Hematopoietic multipotent progenitor cell treated with erythropoietin and hydrocortisone succinate and interleukin-3 and kit ligand, for 4 days (in vitro differentiated cells): ENCODE measurements at places on chromosomes 13 and 19.

- peak; percentile 54 for DNase-seq
These were observed 2.3 kb downstream of the ERF start for GRCh38 chr19:42252365-42253244.

GRCh38 chr13:35857769-35858168 is 273.4 kb downstream of the DCLK1 start:
- DNase-seq: no peak

DNA sequence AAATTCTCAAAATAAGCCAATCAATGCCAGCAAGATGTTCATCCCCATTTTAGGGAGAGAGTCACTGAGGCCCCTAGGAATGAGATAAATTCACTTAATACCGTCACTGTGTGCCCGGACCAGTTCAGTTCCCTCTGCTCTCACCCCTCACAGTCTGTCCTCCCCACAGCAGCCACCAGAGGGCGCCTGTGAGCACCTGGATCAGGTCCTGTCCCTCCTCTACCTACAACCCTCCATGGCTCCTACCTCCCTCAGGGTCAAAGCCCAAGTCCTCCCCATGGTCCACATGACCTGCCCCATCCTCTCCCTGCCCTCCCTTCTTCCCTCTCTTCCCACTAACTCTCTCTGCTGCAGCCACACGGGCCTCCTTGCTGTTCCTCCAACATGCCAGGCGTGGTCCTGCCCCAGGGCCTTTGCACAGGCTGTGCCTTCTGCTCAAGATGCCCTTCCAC is 42.0 kb upstream of the NFIC start:
- peak; percentile 75 for DNase-seq

DNA sequence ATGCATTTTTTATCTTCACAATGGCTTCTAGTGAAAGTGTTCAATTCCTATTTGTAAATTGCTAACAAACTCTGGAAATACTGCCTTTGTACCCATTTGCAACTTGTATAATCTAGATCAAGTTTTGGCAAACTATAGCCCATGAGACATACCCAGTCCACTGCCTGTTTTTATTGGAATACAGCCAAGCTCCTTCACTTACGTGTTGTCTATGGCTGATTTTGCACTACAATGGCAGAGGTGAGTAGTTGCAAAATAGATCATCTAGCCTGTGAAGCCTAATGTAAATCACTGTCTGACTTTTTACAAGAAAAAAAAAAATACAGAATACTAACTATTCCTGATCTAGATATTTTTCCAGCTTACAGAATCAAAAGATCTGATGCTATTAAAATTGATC is 37.1 kb downstream of the DZIP1 start:
- DNase-seq: no peak

GRCh38 chr19:41226874-41227390 is 7.9 kb downstream of the AXL start:
- DNase-seq: no peak

DNA sequence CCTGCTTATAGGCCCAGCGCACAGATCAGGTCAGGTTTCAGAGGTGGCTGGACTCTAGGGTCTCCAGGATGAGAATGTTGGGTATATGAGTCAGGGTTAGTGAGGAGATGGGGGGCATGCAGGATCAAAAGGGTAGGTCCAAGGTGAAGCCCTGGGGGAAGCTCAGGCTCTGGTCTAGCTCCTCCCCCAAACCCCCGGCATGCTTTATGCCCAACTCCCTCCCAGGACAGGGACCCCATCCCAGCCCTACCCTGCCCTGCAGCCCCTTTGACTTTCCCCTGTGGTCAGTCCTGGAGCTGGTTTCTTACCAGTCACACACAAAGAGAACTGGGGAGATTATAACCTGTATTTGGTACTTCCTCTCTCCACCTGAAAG is 9.8 kb upstream of the CEACAM18 start:
- no peak for DNase-seq

DNA sequence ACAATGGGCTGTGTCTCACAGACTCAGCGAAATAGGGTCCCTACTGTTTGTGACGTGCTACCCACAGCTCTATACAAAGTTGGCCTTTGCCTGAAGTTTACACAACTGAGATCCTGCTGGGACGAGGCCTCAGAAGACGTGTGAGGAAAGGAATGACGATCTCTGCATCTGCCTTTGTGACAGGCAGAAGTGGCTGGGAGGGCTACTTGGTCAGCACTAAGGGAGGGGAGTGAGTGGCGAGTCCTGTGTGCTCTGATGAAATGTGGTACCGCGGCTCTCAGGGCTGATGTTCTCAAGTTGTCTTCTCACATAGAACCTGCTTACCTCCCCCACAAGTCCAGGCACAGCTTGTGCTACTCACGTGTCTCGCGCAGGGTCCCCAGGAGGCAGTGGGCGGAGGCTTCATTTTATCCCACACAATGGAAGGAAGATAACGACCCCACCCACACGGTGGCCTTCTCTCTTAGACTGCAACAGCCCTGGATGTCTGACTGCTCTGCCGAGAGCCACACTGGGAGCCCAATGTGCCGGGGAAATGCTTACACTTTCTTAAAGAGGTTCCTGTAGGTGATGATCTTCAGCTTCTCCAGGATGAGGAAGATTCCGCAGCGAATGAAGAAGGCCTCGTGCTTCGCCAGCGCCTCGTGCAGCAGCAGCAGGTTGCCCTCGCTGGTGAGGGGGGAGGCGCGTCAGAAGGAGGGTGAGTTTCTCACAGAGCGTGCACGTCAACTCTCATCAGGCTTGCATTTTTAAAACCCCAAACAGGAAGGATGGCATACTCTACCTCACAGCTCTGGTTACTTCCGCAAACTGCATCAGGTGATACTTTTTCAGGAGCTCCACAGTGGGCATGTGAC is 21.2 kb downstream of the PROZ start:
- DNase-seq: peak; percentile 63

DNA sequence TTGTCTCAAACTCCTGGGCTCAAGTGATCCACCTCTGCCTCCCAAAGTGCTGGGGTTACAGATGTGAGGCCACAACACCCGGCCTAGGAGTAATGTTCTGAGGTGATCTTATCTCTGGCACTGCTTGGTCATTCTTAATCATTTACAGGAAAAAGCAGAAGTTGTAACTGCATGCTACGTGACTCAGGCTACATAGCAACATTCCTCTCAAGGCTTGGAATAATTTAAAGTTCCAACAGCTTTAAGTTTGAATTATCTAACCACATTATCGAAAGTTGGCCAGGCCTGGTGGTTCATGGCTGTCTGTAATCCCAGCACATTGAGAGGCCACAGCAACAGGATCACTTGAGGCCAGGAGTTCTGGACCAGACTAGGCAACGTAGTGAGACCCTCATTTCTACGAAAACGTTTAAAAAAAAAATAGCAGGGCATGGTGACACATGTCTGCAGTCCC is 3.9 kb upstream of the B9D2 start:
- peak; percentile 91 for DNase-seq

DNA sequence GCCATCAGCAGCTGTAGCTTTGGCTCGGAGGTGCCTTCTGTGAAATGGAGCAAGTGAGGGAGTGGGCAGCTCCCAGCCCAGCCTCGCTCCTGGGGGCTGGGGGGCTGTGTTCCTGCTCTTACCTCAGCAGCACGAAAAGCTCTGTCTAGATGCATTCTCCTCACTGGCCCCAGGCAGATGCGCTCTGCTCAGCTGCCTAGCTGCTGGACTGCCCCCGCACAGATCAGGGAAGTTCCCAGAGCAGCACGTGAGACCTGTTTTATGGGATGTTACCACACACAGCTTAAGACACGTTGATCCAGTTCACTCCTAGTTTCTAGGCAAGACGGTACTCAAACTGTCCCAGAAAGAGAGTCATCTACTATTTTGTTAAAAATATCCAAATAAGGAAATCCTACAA is 13.6 kb downstream of the LCP1 start:
- peak; percentile 56 for DNase-seq

GRCh38 chr19:48868114-48868886 is at the start of gene PLEKHA4:
PLEKHA4 (minus strand) TSS chr19:48868617; CDS start chr19:48867620, 997 bp downstream.
- DNase-seq: no peak

DNA sequence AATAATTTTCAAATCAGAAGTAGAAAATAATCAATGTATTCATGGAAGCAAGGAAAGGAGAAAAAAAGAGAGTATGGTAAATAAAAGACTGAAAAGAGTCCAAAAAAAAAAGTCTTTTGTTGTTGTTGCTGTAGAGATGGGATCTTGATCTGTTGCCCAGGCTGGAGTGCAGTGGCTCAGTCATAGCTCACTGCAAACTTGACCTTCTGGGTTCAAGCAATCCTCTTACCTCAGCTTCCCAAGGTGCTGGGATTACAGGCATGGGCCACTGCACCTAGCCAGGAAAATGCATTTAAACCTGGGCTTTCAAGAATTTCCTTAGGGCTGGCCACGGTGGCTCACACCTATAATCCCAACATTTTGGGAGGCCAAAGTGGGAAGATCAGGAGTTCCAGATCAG is 7.0 kb upstream of the MAP3K10 start:
- DNase-seq: no peak

DNA sequence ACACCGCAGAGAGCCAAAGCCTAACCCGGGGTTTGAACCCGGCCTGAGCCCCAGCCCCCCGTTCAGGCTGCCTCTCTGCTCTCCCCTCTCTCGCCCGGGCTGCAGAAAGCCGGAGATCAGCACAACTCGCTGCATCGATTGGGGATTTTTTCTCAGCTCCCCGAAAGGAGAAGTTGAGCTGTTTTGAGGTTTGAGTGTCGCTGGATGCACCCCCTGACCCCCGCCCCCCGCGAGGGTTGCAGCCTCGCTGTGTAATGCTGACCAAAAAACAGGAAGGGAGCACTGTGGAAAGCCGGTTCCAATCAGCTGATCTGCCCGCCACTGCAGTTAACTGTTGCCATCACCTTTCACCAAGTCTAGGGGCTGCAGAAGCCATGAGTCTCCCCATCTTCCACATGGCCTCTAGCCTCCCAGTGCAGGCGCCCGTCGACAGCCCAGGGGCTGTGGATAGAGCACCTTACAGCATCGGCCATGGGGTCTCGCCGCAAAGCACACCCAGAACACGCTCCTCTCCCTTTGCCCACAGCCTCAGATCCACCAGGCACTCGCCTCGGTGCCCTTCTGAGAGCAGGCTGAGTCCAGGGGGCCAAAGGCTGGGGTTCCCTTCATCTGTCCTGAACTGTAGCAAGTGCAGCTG is 34.5 kb downstream of the MYO9B start:
- DNase-seq: peak; percentile 93

DNA sequence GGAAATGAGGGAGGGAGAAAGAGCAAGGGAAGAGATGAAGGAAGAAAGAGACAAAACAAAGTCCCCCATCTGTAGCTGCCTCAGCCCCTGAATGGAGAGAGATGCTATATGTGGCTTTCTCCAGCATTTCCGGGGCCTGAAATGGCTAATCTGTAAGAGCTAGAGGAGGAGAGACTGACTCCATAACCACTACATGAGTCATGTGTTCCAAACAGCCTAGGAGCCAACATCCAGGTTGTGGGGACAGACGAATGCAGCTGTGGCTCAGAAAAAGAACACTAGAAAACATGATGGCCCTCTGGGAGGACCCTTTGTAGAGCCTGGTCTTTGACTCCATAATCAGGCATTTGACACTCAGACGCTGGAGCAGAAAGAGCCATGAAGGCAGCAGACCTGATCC is 292.0 kb upstream of the ZNF507 start:
- no peak for DNase-seq

- DNase-seq: no peak
These were observed 127.2 kb upstream of the SOX1 start for GRCh38 chr13:111939666-111940278.

DNA sequence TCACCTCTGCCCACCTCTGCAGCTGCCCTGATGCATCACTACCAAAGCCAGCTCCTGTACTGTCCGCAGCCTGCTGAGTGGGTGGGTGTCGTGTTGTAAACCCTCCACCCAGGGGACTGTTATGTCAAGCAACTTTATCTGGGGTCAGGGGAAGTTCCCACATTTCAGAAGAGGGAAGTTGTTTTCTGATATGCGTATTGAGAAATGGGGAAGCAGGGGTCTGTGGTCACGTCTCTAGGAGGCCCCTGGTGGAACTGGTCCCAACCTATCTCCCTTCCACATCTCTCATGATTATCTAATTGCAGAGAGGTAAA is 31.2 kb downstream of the CLEC17A start:
- peak; percentile 90 for DNase-seq

DNA sequence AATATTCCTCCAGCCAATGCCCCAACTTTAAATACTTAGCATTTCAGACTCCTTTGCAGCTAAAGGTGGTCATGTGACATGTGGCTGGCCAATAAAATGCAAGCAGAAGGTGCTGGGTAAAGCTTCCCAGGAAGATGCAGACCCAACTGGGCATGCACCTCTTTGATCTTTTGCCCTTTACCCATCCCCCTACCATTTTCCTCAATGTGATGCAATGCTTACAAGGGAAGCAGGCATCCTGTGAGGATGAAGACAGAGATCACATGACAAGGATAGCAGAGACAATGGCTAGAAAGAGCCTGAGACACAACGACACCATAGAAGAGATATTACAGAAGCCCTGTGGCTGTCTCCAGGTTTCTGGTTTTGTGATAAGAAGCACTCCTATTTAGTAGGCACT is 2.1 kb upstream of the WASF3 start:
- DNase-seq: no peak

DNA sequence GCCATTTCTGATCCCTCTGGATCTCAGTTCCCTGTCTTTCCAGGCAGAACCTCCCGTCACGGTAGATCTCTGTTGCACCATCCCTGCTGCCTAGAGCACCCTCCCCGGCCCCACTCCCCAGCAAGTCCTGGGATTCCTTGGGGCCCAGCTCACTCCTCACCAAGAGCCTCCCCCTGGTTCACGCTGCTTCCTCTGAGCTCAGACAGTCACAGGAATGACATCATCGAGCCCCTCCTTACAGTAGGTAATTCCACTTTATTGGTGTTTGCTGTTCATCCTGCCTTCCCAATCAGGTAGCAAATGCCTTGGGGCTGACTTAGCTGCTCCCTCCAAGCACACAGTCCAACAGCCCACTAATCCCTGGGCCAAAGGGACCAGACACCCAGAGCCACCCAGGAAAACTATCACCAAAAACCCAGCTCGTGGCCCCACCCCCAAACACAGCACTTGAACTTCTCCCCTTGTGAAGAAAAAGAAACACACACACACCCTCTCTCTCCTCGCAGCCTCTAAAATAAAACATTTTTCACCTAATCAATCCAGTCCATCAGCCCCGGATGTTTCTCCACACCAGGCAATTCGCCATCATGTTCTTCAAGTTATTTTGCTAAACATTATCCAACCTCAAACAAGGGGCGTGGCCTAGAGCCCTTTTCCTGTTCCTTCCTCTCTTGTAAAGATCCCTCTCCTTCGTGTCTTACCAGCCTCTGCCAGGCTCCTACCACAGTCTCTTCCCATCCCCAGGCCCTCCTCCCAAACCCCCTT is 2.5 kb downstream of the NAPA start:
- peak; percentile 70 for DNase-seq

DNA sequence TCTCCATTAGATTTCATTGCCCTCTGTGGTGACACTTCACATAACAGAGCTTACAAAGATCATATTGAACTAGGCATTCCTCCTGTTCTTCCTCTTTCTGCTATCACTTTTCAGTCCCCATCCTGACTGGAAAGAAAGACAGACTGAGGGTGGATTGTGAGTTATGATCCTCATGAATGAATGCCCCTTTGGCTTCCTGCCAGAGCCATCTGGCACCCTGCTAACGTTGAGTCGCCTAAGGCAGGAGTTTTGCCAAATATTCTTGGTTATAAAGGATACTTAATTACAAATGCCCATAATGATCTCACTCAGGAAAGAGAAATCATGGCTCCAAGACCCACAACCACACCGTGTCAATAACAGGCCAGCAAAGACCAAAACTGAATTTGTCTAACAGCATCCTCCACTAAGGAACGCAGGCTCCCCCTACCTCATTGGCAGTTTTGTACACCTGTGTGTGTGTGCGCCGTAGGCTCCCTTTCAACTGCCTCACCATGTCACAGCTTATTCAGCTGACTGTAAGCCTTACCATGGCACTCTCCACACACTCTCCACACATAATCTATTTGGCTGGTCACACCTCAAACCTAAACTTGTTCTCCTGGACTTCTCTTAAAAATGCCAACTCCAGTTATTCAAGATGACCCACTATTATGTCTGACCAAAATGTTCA is 15.5 kb downstream of the ZNF211 start:
- no peak for DNase-seq
